ENCODE measurements at places on chromosomes 2 and 18. TPM values are rescaled to one million over a fixed set of nuclear protein-coding genes. Genes with fewer than 3 reads are reported as not detected.

DNA sequence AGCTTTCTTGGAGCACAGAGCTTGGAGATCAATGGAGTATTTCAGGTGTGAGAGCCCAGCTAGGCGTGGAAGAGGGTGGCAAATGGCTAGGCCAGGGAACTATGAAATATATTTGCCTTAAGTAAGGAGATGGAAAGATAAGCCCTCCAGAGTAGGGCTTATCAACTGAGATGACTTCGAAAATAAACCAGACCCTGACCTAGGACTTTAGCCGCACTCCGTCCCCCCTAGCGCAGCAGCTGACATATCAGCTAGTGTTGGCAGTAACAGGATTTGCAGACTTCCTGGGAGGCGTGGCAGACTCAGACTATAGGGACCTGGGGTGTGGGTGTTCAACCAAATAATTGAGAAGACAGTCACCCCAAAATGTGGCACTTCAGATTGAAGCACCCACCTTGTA is 127.7 kb upstream of the EPAS1 start:
- no peaks in the 10 kb centered on the region for H3K27me3 ChIP-seq
- no peak for DNase-seq
- peaks cover 27% of the 10 kb centered on the region for H3K4me1 ChIP-seq
- no peak overlapping the region for H3K4me3 ChIP-seq

- no peak overlapping the region for H3K27ac ChIP-seq
- no peak for DNase-seq
Observed at GRCh38 chr18:46693996-46694395, 37.0 kb upstream of the LOXHD1 start.

DNA sequence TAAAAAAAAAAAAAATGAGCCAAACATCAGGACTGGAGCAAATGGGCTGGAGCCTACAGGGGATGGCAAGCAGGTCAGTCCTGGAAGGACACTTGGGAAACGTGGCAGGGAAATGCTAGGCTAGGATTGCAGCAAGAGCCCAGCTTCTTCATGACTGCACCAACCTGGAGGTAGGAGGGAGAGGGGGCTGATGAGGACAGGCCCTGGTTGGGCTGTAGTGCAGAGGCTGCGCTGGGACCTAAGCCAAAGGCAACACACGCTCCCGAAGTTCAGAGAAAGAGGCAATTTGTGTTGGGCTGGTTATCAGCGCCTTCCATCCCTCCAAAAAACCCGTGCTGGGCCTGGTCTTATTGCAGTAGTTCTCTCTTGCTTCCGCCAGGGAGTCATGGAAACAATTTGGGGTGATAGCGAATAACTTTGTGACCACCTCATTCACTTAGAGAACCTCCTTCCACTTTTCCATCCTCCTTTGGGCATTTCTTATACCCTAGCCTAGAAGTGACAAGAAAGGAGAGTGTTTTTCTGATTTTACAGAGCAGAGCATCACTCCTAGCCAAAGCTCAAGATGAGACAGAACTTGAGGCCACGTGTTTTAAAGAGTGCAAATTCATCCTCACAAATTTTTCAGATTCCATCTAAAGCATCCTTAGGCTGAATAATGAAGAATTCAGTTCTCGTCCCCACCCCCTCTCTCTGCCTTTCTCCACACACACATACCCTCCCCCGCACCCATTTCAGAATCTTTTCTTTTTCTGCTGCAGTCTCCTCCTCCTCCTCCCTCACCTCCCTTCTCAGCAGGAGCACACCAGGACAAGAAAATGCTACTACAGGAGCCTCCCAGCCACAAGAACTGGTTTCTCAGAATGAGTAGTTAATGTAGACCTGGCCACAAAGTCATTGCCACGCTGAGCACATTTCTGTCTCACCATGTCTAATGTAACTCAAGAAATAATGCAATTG is 82.5 kb upstream of the STPG4 start:
- H3K36me3 ChIP-seq: no peaks in the 10 kb centered on the region
- H3K4me3 ChIP-seq: no peak overlapping the region
- H3K27me3 ChIP-seq: no peaks in the 10 kb centered on the region

DNA sequence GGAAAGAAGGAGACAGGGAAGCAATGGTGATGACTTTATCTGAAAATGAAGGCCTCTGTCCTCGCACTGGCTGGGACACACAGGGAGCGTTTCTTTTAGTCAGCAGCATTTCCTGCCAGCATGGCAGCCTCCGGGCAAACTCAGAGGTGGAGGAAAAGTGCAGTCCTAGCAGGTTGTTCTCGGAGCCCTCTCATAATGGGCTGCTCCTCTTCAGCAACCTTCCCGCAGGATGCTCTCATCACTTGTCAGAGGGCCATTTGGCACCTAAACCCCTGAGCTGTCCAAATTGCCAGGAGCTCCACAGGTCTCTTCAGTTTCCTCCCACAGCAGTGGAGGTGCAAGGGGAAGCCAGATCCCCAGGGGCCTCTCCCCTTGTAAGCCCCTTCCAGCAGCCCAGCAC is 6.2 kb downstream of the STK39 start:
- H3K4me1 ChIP-seq: peaks cover 8% of the 10 kb centered on the region
- H3K4me3 ChIP-seq: no peak overlapping the region
- no peak overlapping the region for H3K27ac ChIP-seq
- H3K27me3 ChIP-seq: no peaks in the 10 kb centered on the region

DNA sequence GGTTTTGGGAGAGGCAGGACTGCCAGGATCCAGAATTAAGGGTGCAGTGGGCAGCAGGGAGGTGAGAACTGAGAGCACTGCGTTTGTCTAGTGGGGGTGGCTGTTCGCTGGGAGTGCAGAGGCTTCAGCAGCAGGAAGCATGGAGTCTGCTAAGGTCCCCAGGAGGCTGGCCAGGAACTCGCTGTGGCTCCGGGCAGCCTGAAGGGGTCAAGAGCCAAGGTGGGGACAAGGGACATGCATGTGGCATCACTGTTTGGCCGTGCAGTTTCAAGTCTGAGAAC is 43.2 kb upstream of the SEMA4C start:
- no peak for DNase-seq
- H3K27ac ChIP-seq: no peak overlapping the region
- H3K4me1 ChIP-seq: no peaks in the 10 kb centered on the region
- no peak overlapping the region for H3K4me3 ChIP-seq
- peaks cover 2% of the 10 kb centered on the region for H3K27me3 ChIP-seq
- no peaks in the 10 kb centered on the region for H3K36me3 ChIP-seq

GRCh38 chr18:10234912-10235660 is 219.3 kb upstream of the APCDD1 start:
- H3K36me3 ChIP-seq: no peaks in the 10 kb centered on the region
- no peaks in the 10 kb centered on the region for H3K27me3 ChIP-seq
- no peak overlapping the region for H3K27ac ChIP-seq
- no peak overlapping the region for H3K4me3 ChIP-seq

DNA sequence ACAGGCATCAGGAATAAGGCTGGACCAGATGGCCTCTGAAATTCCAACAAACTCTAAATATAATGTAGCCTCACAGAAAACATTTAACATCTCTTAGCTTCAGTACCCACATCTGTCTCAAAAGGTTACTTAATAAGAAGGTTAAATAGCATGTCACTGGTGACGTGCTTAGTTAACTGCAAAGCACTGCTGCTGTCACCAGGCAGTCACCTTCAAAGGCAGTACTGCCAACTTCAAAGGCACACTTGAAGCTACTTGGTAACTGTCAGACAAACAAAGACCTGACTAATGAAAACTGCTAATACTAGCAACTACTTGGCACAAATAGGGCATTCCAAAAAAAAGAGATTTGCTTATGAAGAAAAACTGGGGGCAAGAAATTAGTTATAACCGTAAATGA is 36.2 kb downstream of the EPG5 start:
- H3K4me1 ChIP-seq: peaks cover 7% of the 10 kb centered on the region
- H3K4me3 ChIP-seq: no peak overlapping the region
- DNase-seq: no peak
- no peak overlapping the region for H3K27ac ChIP-seq

GRCh38 chr2:151269798-151270568 is 8.3 kb upstream of the RBM43 start:
- DNase-seq: peak; percentile 25
- H3K27me3 ChIP-seq: no peaks in the 10 kb centered on the region
- no peaks in the 10 kb centered on the region for H3K36me3 ChIP-seq
- no peak overlapping the region for H3K27ac ChIP-seq
- no peak overlapping the region for H3K4me3 ChIP-seq
- no peaks in the 10 kb centered on the region for H3K4me1 ChIP-seq

Gene LIMS1
- 205 TPM for total RNA-seq

DNA sequence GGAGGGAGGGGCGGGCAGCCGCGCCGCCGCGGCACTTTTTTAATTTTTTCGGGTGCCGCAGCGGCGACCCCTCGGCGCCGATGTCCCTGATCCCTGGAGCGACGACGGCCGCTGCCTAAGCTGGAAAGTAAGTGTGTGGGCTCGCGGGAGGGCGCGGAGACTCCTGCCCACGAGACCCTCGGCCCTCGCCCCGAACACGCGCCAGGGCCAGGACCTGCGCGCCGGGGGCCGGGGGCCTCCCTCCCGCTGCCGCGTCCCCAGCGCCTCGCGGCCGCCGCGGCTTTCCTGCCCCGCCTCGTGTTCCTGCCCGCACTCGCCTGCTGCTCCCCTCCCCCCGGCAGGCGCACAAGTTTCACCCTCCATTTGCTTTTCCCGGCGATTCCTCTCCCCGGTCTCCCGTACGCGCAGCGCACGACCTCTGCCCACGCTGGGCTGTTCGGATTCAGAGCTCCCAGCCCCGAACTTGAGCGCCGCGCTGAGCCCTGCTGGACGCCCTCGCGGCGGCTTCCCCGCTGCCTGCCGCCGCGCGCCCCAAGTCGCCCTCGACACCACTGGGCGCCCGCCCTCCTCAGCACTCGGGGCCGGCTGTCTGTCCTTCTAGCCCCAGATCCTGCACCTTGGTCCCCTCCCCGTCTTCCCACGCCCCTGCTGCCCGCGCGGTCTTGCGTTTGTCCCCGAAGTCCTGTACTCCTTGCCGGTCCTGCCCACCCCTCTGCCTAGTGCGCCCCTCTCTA is 507 bp downstream of the PKP4 start:
- H3K36me3 ChIP-seq: no peaks in the 10 kb centered on the region
- peak overlapping the region; percentile 68 for H3K4me3 ChIP-seq
- DNase-seq: peak; percentile 52
- peak overlapping the region; percentile 79 for H3K27ac ChIP-seq
- peaks cover 16% of the 10 kb centered on the region for H3K4me1 ChIP-seq
